Small intestine (tissue), 16 donors: ENCODE measurements at places on chromosomes 2 and 18.

DNA sequence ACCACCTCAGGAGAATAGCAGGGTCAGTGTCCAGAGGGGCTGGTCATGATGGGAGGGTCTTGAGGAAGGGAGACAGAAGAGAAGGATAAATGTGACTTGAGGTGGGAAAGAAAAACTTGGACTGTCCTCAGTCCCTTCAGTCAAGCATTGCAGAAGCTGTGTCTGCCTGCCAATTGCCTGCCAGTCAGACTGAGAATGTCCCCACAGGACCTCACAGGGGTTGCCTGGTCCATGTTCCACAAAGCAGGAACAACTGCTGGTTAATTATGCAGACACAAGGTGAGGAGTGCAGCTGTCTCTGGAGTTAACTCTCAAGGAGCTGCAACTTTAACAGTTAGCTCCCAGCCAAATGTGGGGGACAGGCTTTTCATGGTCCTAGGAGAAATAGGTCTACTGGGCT, 75.7 kb downstream of the TRIM43 start:
- DNase-seq = no peak

GRCh38 chr2:64840426-64840881, 148.7 kb upstream of the SLC1A4 start:
- no peak for DNase-seq

- DNase-seq = no peak
These were observed 56.2 kb upstream of the SLC16A14 start for GRCh38 chr2:230124757-230125431.

GRCh38 chr2:199602896-199603717, 145.4 kb upstream of the SATB2 start:
- no peak for DNase-seq

GRCh38 chr2:158459161-158460003, 2.6 kb downstream of the PKP4 start:
- no peak for DNase-seq

GRCh38 chr2:61167579-61167978, 5.6 kb downstream of the C2orf74 start:
- no peak for DNase-seq

DNA sequence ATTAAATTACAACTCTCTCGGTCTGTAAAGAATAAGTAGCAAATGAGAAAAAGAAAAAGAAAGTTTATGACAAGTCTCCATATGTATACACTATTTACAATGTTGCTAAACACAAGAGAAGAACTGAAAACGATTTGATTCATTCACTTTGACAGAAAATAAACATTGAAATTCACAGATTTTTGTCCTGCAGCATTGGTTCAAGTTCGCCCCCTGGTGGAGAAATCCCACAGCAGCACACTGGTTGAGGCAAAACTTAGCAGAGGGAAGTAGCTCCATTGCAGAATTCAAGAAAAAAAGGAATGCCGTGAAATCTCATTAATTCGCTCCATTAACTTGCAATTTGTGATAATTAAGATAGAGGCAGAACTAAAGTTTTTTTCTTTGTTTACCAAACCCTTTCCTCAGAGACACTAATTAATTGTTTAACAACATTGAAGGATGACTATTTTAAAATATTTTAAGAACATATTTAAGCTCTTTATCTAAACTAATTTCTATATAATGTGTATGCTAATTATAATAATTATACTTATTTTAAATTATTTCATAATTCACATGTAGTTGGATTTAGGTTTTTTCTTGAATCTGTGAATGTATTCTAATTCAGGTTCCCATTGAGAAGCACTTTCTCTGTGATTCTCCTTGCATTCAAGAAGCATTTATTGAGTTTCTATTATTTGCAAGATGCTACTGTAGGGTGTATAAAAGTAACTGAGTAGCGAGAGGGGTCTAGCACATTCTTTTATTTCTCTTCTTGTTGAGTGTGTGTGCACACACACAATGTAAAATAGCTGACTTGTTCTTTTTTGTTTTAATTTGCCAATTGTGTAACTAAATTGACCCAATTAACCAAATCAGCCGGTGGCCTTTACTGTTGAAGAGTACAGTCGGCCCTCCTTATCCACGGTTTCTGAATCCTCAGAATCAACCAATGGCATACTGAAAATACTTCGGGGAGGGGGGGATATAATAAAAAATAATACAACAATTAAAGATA, 74.1 kb downstream of the COL4A3 start:
- DNase-seq = peak; percentile 51
